ENCODE measurements at places on chromosomes 2 and 18. TPM values are rescaled to one million over a fixed set of nuclear protein-coding genes. Genes with fewer than 3 reads are reported as not detected.

Gene SETBP1
- 100 TPM for total RNA-seq

Gene CD8B
- total RNA-seq = 0.71 TPM

Gene MYO3B
- not detected for total RNA-seq

Gene CDH7
- total RNA-seq = not detected

Gene EXOC6B
- total RNA-seq = 38.0 TPM

Gene KANSL3
- 55.0 TPM for total RNA-seq

Gene NYAP2
- not detected for total RNA-seq

Gene AOX1
- 20.8 TPM for total RNA-seq

Gene FOXD4L1
- total RNA-seq = not detected

Gene PMAIP1
- total RNA-seq = not detected

Gene CNDP1
- total RNA-seq = not detected

Gene GALNT5
- total RNA-seq = not detected

GRCh38 chr18:23844991-23845680 is 155.9 kb downstream of the LAMA3 start:
- DNase-seq = no peak

DNA sequence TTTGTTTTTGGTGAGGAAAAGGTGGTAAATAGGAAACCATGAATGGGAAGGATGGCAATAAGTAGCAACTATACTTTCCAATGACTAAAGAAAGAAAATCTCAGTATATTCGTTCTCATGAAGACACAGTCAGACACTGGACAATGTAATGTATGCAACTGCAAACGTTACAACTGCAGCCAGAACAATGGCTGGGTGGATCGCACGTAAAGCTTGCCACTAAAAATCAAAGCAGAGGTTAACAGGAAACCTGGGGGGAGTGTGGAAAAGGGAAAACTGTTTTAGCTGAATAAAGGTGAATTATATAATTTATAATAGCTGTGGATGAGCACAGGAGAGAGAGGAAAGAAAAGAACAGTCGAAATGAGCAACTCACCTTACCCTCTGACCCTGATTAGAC is 33.3 kb downstream of the NEMP2 start:
- no peak for DNase-seq

GRCh38 chr2:201977651-201978050 is 56.0 kb upstream of the FZD7 start:
- peak; percentile 18 for DNase-seq

DNA sequence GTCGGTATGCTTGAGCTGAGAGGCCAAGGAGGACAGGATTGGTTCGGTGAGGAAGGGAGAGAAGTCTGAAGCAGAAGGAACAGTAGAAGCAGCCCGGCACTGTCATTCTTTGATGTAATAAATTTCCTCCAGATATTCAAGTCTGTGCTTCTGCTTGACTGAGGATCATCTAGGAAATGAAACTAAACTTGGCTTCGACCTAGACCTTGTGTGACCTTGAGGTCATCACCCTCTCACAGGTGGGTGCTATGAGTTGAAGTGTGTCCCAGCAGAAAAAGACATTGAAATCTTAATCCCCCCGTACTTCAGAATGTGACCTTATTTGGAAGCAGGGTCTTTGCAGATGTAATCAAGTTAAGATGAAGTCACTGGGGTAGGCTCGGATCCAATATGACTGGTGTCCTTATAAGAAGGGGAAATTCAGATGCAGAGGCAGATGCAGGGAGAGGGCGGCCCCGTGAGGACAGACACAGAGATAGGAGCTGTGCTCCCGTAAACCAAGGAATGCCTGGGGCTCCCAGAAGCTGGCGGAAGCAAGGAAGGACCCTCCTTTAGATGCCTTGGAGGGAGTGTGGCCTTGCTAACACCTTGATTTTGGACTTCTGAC is 49.0 kb downstream of the PRKCE start:
- DNase-seq = peak; percentile 85

GRCh38 chr2:168568476-168569267 is 112.6 kb downstream of the CERS6 start:
- DNase-seq = no peak

DNA sequence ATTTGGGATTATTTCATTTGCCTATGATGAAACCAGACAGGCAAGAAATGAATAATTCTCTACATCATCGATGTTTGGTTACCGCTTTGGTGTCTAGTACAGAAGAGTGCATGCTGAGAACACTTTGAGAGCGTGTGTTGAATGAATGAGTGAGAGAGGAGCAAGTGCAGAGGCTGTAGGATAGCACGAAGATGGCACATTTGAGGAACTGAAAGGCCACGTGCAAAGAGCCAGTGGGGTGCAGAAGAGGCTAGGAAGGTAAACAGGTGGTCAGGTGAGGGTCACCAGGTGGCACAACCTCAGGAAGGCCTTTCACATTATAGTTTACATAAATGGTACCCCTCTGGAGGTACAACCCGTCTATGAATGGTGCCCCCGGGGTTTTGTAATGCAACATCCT is 80.1 kb upstream of the SPHKAP start:
- DNase-seq = no peak

DNA sequence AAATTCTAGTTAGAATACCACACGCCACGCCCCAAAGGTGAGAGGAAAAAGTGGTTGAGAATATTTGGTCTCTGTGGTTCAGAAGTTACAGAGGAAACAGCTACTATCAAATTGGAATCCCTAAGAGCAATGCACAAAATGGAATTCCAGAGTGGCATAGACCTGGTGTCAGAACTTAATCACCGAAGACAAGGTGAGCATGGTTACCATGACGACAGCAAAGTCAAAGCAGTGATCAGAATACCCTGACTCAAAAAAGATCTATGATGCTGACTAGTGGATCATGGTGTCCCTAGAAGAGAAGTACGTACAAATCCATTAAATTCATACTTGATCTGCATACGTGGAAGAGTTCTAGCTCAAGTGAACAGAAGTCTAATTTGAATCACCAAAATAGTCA is 14.5 kb downstream of the LRRTM4 start:
- no peak for DNase-seq

DNA sequence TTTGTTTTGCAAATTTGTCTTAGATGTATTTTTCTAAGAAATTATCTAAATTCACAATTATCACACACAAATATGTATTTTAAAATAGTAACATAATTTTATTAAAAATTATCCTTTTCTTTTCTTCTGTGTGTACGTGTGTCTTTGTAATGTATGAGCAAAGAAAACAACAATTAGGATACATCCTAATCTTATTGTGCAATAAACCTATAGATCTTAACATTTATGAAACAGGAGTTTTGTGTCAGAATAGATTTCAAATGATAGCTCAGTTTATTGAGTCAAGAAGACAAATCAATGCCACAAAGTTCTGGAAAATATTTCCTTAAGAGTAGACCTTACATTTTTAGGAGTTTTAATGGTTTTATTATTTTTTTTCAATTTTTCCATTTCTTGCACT is 212.2 kb downstream of the KCNJ3 start:
- no peak for DNase-seq

Data from sigmoid colon (tissue), 7 donors.